Stimulated activated CD8-positive, alpha-beta memory T cell treated with anti-CD3 and anti-CD28 coated beads, Interleukin-12 subunit alpha, Interleukin-12 subunit beta, amount 100 ng/mL, for 1 hour (primary cell): ENCODE measurements at places on chromosomes 2 and 18.

DNA sequence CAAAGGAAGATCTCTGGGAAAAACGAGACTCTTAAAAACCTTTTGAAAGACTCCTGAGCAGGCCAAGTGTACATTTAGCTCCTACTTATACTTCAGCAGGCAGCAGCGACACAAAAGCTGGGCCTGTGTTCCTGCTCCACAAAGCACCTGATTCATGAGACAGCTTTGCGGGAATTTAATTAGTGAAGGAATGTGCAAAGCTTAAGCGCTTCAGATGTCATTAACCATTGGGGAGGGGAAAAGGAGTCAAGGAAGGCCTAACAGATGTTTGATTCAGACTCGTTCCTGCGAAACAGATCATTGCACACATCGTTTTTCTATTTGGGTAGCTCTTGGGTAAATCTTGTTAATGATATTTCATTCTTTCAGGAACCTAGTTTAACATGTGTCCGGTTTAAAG is 125.9 kb downstream of the MAIP1 start:
- no peak for DNase-seq

DNA sequence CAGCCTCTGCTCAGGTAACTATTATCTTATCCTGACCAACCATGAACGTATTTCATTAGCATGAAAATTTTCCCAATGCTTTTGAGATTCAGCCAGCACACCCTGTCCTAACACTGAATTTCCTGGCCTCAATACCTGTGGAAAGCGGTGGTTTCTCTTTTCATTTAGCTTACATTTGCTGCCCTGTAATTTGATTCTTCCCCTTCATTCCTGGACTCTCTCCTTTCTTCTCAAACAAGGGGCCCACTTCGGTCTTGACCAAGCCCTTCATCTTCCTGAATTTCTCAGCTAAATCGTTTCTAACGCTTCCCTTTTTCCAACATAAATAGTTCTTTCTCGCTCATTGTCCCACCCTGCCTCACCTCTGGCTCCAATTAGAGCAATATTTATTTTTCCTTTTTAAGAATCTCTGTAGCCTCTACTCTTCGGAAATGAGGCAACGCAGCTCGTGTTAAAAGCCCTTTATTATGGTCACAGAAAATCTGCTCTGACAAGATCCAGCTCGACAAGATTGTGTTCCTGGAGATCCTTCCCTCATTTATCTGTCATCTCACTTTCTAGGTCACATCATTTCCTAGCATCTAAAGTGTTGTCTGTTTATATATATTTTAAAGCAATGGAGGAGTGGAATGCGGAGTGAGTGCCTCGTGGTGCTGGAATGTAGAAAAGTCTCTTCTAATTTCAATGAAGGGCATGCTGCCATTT is 49.5 kb upstream of the BCL11A start:
- DNase-seq: no peak

GRCh38 chr2:7033136-7033960 is 116.1 kb downstream of the RNF144A start:
- DNase-seq: no peak

DNA sequence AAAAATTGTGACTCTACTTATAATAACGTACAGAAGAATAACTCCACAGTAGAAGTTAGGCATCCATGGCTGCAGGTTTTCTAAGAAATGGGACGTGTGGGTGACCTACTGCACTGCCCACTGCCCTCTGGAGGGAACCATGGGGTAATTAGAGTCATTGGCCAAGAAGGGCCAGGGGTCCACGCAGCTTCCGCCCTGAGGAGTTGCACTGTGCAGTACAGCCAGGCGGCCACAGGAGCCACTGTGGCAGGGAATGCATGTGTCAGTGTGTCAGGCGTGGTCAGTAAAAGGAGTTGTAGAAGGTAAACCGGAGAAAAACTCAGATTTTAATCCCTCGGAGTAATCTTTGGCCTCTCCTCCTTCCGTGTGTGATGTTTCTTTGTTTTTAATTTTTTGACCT is 24.8 kb downstream of the NCK2 start:
- DNase-seq: no peak

DNA sequence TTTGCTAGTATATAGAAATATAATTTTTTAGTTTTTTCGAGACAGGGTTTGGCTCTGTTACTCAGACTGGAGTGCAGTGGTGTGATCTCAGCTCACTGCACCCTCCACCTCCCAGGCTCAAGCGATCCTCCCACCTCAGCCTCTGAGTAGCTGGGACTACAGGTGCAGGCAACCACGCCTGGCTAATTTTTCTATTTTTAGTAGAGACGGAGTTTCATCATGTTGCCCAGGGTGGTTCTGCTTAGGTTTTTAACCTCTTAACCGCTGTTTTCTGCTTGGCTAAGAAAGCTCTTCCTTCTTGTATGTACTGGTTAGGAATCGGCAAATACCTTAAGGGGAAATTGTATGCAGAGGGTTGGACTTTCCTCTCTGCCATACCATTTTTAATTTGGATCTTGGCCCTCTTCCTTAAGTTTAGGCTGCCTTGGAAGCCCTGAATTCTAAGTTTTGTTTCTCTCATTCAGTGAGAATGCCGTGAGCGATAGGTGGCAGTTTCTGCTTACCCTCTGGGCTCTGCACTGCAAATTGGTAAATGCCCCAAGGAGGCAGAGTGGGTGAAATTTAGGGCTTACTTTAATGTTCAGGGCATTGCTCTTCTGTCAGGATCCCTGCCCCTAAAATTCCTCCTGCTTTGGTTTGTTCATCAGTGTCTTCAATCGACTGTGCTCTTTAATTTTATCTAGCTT is 32.3 kb downstream of the EML6 start:
- DNase-seq: no peak
